ENCODE measurements at places on chromosomes 12 and 14. TPM values are rescaled to one million over a fixed set of nuclear protein-coding genes. Genes with fewer than 3 reads are reported as not detected.
A peak's percentile ranks its signal among the peaks of the same experiment; 100 is the strongest.

- no peak overlapping the region for H3K27ac ChIP-seq
- DNase-seq = no peak
- no peaks in the 10 kb centered on the region for H3K27me3 ChIP-seq
- H3K4me3 ChIP-seq = no peak overlapping the region
- H3K36me3 ChIP-seq = no peaks in the 10 kb centered on the region
These were observed 66.5 kb downstream of the CACNA1C start for GRCh38 chr12:2119266-2119665.

DNA sequence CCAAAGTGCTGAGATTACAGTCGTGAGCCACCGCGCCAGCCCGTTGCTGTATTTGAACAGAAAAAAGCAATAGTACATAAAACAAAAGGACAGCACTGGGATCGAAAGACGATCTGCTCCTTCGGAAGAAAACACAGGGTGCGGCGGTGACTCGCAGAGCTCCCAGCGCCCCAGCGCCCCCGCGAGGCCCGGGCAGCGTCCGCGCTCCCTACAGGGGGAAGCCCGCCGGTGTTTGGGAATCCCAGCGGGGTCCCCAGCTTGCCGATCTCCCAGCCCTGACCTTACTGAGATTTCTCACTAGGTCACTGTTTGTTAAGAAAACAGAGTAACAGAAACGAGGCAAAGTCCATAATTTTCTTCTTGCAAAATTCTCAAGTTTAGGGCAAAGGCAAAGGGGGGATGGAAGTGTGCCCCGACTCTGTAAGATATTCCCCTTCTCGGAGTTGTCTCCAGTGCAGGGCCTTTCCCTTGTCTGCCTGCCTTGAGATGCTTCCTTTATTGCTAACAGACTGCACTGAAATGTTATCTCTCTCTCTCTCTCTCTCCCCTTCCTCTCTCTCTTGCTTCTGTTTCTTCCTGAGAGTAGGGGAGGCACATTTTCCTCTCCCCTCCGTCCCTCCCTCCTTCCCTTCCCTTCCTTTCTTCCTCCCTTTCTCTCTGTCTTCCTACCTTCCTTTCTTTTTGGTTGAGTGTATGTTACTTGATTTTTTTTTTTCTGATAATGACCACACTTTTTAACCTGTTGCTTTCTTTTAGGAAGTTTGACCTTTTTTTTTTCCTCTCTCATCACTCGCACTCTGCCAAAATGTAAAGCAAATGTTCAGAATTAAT lies 91.9 kb downstream of the TMEM30B start:
- H3K27ac ChIP-seq = no peak overlapping the region
- DNase-seq = peak; percentile 53
- no peaks in the 10 kb centered on the region for H3K36me3 ChIP-seq
- peaks cover 73% of the 10 kb centered on the region for H3K27me3 ChIP-seq
- peak overlapping the region; percentile 62 for H3K4me3 ChIP-seq

DNA sequence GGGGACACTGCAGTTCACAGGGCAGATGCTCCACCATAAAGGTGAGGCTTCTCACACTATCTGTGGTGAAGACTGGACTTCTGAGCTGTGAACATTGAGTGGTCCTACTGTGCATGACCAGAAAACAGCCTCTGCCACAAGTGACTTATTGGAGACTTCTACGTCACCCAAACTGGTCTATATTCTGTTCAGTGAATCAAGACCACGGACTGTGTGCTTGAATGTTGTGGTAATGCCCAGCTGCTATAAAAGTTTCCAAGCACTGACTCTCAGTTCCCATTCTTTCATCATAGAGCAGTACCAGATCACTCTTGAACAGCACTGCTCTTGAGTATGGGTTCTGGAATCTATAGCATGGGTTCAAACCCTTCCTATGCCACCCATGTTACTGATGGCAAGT lies 4.8 kb upstream of the PLEK2 start:
- no peak overlapping the region for H3K4me3 ChIP-seq
- no peaks in the 10 kb centered on the region for H3K36me3 ChIP-seq
- H3K4me1 ChIP-seq = peaks cover 9% of the 10 kb centered on the region
- H3K27me3 ChIP-seq = peaks cover 11% of the 10 kb centered on the region

The ULK1 gene
- total RNA-seq = 24.4 TPM

- H3K4me3 ChIP-seq = no peak overlapping the region
- H3K27ac ChIP-seq = no peak overlapping the region
- H3K27me3 ChIP-seq = no peaks in the 10 kb centered on the region
- no peak for DNase-seq
These were observed 12.5 kb upstream of the GLIPR1L2 start for GRCh38 chr12:75378354-75378753.

DNA sequence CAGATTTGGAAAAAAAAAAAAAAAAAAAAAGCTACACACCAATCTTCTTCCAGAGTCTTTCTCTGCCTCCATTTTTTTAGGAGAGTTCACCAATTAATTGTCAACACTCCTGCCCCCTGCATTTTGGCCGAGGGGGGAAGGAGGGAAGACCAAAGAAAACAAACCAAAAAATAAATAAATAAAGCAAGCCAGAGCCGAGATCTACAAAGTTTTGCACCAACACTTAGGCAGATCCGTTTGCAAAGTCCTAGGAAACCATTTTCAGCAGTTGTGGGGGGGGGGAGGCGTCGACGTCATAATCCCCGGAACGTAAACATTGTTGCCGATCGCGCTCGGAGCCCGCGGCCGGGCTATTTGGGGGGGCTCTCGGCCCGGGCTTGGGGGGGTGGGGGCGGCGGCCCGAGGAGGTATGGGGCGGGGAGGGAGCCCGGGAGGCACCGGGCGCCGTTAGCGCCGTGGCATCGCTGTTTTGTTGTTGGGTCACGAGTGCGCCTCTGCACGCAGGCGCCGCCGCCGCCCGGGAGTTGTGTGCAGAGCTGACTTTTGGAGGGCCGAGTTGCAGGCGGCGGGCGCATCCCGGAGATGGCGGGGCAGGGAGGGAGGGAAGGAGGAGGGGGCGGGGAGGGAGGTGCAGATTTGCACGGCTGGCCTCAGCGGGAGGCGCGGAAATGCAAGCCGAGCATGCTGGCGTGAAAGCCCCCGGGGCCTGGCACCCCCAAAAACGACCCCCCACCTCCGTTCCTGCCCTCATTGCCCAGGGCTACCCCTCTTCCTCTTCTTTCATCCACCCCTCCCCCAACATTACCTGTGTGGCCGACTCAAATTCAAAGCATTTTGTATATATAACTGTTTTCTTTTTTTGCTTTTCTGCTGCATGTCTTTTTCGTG lies 598 bp downstream of the KDM2B start:
- peak overlapping the region; percentile 96 for H3K27ac ChIP-seq
- no peaks in the 10 kb centered on the region for H3K36me3 ChIP-seq
- H3K27me3 ChIP-seq = no peaks in the 10 kb centered on the region
- H3K4me1 ChIP-seq = peaks cover 26% of the 10 kb centered on the region

The PRPH gene
- 0.35 TPM for total RNA-seq

GRCh38 chr14:24071144-24071697 lies at the start of gene CPNE6:
CPNE6 (plus strand) TSS chr14:24071562; CDS start chr14:24072937, 1,375 bp downstream.
- no peaks in the 10 kb centered on the region for H3K36me3 ChIP-seq
- DNase-seq = no peak
- peaks cover 3% of the 10 kb centered on the region for H3K27me3 ChIP-seq
- H3K4me1 ChIP-seq = peaks cover 15% of the 10 kb centered on the region

The RPGRIP1 gene
- total RNA-seq = not detected

DNA sequence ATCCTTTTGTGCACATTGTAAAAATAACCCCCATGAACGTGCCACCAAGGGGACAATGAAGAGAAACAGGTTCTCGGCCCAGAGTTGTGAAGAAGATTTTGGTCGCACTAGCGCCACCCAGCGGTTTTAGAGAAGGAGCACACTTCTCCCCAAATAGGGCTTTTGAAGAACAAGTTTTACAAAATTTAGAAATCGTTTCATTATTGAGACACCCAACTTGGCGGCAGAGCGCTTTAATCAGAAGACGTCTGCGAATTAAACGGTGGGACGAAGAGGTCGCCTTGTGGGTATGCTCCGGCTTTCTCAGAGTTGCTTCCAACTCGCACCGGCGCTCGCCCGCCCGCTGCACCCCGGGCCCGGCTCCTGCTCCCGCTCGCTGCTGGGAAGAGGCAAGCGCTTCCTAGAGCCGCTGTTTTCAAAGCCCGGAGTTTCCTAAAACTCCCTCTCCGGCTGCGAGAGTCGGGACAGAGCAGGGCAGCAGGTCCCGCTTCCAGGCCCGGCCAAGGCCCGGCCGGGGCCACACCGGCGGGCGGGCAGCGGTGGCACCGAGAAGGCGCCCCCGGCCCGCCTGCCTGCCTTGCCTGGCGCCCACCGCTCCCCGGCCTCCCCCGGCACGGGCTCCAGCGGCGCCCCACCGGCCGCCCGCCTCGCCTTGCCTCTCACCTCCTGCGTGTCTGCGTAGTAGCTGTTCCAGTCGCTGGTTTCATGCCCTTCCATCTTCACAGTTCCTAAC lies 645 bp downstream of the FOXA1 start:
- peak overlapping the region; percentile 63 for H3K27ac ChIP-seq
- peak overlapping the region; percentile 38 for H3K4me3 ChIP-seq
- peaks cover 10% of the 10 kb centered on the region for H3K36me3 ChIP-seq
- H3K4me1 ChIP-seq = peaks cover 13% of the 10 kb centered on the region

DNA sequence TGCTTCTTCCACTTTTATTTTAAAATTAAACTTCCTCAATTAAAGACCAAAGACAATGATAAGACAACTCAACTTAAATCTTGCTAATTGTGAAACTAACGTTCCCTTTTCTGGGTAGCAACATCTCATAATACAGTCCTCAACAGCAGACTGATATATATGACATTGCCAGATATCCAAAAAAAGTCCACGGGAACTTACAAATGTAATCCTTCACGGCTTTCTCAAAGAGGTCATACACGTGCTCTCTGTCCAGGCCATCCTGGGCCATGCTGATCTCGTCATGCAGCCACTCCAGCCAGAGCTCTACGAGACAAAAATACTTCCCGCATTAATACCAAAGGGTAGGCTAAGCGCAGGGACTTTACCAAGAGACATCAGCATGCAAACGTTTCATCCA lies 13.3 kb downstream of the SART3 start:
- no peaks in the 10 kb centered on the region for H3K27me3 ChIP-seq
- no peak for DNase-seq
- H3K4me3 ChIP-seq = no peak overlapping the region
- H3K36me3 ChIP-seq = peaks cover 56% of the 10 kb centered on the region
- H3K4me1 ChIP-seq = peaks cover 35% of the 10 kb centered on the region
- no peak overlapping the region for H3K27ac ChIP-seq

- peaks cover 27% of the 10 kb centered on the region for H3K4me1 ChIP-seq
- DNase-seq = peak; percentile 74
- no peaks in the 10 kb centered on the region for H3K27me3 ChIP-seq
- peak overlapping the region; percentile 72 for H3K27ac ChIP-seq
- peaks cover 34% of the 10 kb centered on the region for H3K36me3 ChIP-seq
- H3K4me3 ChIP-seq = no peak overlapping the region
These were observed 86.9 kb upstream of the TTC7B start for GRCh38 chr14:90903101-90903500.

The TMPRSS12 gene
- total RNA-seq = not detected

- H3K4me1 ChIP-seq = no peaks in the 10 kb centered on the region
- no peak for DNase-seq
- H3K36me3 ChIP-seq = peaks cover 35% of the 10 kb centered on the region
- H3K4me3 ChIP-seq = no peak overlapping the region
These were observed 12.2 kb downstream of the EIF5 start for GRCh38 chr14:103346286-103346685.

- no peak overlapping the region for H3K4me3 ChIP-seq
- peaks cover 3% of the 10 kb centered on the region for H3K36me3 ChIP-seq
- peaks cover 6% of the 10 kb centered on the region for H3K4me1 ChIP-seq
- peak overlapping the region; percentile 77 for H3K27ac ChIP-seq
These were observed 73.6 kb downstream of the TESC start for GRCh38 chr12:117025481-117026151.

The CLEC1A gene
- total RNA-seq = not detected

- DNase-seq = no peak
- no peaks in the 10 kb centered on the region for H3K27me3 ChIP-seq
- peaks cover 13% of the 10 kb centered on the region for H3K4me1 ChIP-seq
These were observed 7.3 kb downstream of the SLC39A9 start for GRCh38 chr14:69405762-69406161.

DNA sequence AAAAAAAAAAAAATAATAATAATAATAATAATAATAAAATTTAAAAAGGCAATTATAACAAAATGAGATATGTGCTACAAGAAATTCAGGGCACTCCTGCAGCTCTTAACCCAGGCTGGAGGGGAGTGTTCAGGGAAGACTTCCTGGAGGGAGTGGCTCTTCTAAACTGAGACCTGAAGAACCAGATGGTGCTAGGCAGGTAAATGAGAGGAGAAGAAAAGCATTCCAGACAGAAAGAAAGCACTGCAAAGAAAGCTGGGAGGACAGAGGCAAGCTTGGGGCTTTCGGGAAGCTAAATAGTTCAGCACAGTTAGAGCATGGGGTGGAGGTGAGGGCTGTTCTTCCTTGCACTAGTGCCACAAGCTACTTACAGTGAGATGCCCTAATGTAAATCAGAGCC lies 9.9 kb upstream of the SRSF9 start:
- no peak for DNase-seq
- H3K27me3 ChIP-seq = no peaks in the 10 kb centered on the region
- H3K4me1 ChIP-seq = peaks cover 14% of the 10 kb centered on the region
- H3K36me3 ChIP-seq = peaks cover 2% of the 10 kb centered on the region
- H3K4me3 ChIP-seq = no peak overlapping the region
- H3K27ac ChIP-seq = no peak overlapping the region

GRCh38 chr12:68932128-68932960 lies 627 bp downstream of the CPM start:
- H3K4me3 ChIP-seq = peak overlapping the region; percentile 69
- H3K27me3 ChIP-seq = peaks cover 44% of the 10 kb centered on the region

The SNW1 gene
- 103 TPM for total RNA-seq

- H3K36me3 ChIP-seq = peaks cover 32% of the 10 kb centered on the region
- peak overlapping the region; percentile 95 for H3K4me3 ChIP-seq
- H3K4me1 ChIP-seq = peaks cover 47% of the 10 kb centered on the region
- no peaks in the 10 kb centered on the region for H3K27me3 ChIP-seq
- peak overlapping the region; percentile 89 for H3K27ac ChIP-seq
These were observed 6.0 kb downstream of the GPR132 start for GRCh38 chr14:105059035-105059924.

- no peak for DNase-seq
- peaks cover 26% of the 10 kb centered on the region for H3K27me3 ChIP-seq
- H3K4me3 ChIP-seq = no peak overlapping the region
- H3K27ac ChIP-seq = no peak overlapping the region
- no peaks in the 10 kb centered on the region for H3K36me3 ChIP-seq
- no peaks in the 10 kb centered on the region for H3K4me1 ChIP-seq
These were observed 55.8 kb downstream of the MBIP start for GRCh38 chr14:36264595-36264994.

- H3K4me3 ChIP-seq = no peak overlapping the region
- DNase-seq = no peak
- no peaks in the 10 kb centered on the region for H3K27me3 ChIP-seq
- no peak overlapping the region for H3K27ac ChIP-seq
- peaks cover 12% of the 10 kb centered on the region for H3K36me3 ChIP-seq
- H3K4me1 ChIP-seq = no peaks in the 10 kb centered on the region
These were observed 76.3 kb downstream of the SCFD1 start for GRCh38 chr14:30698463-30698862.

Data from activated CD8-positive, alpha-beta memory T cell treated with anti-CD3 and anti-CD28 coated beads, Interleukin-2, amount 10 ng/mL, durations not matched to agents 7 days and 5 days (primary cell).